ENCODE measurements at places on chromosomes 16 and 17.

DNA sequence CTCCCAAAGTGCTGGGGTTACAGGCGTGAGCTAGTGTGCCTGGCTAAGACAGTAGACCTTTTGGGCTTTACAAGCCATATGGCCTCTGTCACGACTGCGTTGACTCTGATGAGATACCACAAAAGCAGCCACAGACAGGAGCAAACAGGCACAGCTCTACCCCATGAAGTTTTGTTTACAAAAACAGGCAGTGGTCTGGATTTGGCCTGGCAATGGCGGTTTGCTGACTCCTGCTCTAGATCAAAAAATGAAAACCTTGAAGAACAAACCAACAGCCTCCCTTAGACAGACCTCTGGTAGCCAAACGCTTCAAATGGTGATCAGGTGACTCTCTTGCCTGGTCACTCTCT lies 20.7 kb downstream of the SLC43A2 start:
- DNase-seq, result no peak

GRCh38 chr17:44083250-44083849 lies 12.8 kb downstream of the G6PC3 start:
- DNase-seq, result no peak

- DNase-seq, result no peak
These were observed 12.5 kb downstream of the EPN2 start for GRCh38 chr17:19249681-19250080.

DNA sequence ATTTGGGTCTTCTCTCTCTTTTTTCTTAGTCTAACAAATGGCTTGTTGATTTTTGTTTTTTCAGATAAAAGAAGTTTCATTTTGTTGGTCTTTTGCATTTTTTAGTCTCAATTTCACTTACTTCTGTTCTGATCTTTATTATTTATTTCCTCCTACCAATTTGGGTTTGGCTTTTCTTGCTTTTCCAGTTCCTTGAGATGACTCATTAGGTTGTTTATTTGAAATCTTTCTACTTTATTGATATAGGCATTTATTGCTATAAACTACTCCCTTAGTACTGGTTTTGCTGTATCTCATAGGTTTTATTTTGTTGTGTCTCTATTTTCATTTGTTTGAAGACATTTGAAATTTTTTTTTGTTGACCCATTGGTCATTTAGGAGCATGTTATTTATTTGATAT lies 152.2 kb upstream of the MPHOSPH6 start:
- no peak for DNase-seq

DNA sequence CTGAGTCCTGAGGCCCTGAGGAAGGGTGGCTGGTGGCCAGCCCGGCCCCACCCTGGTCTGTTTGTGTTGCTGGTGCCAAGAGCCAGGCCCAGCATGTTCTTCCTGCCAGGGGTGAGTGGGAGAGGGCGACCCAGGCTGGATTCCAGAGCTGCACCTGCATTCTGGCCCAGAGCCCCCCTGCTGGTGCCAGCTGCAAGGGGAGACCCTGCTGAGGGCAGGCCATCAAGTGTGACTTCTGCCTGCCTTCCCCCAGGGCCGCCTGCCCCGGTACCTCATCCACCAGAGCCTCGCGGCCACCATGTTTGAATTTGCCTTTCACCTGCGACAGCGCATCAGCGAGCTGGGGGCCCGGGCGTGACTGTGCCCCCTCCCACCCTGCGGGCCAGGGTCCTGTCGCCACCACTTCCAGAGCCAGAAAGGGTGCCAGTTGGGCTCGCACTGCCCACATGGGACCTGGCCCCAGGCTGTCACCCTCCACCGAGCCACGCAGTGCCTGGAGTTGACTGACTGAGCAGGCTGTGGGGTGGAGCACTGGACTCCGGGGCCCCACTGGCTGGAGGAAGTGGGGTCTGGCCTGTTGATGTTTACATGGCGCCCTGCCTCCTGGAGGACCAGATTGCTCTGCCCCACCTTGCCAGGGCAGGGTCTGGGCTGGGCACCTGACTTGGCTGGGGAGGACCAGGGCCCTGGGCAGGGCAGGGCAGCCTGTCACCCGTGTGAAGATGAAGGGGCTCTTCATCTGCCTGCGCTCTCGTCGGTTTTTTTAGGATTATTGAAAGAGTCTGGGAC lies 2.4 kb upstream of the TCAP start:
- no peak for DNase-seq

GRCh38 chr17:16381496-16381820 lies 567 bp downstream of the UBB start:
- DNase-seq, result no peak

GRCh38 chr17:38703742-38704605 lies 1.1 kb upstream of the MLLT6 start:
- DNase-seq, result peak; percentile 85

DNA sequence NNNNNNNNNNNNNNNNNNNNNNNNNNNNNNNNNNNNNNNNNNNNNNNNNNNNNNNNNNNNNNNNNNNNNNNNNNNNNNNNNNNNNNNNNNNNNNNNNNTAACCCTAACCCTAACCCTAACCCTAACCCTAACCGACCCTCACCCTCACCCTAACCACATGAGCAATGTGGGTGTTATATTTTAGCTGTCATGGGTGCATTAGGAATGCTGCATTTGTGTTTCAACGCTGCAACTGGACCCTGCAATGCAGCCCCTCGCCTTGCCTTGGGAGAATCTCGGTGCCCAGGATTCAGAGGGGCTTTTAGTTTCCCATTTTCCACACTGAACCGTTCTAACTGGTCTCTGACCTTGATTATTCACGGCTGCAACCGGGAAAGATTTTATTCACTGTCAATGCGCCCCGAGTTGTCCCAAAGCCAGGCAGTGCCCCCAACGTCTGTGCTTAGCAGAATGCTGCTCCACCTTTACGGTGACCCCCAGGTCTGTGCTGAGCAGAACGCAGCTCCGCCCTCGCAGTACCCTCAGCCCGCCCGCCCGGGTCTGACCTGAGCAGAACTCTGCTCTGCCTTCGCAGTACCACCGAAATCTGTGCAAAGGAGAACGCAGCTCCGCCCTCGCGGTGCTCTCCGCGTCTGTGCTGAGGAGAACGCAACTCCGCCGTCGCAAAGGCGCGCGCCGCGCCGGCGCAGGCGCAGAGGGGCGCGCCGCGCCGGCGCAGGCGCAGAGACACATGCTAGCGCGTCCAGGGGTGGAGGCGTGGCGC lies 43.3 kb downstream of the POLR3K start:
- DNase-seq, result no peak

DNA sequence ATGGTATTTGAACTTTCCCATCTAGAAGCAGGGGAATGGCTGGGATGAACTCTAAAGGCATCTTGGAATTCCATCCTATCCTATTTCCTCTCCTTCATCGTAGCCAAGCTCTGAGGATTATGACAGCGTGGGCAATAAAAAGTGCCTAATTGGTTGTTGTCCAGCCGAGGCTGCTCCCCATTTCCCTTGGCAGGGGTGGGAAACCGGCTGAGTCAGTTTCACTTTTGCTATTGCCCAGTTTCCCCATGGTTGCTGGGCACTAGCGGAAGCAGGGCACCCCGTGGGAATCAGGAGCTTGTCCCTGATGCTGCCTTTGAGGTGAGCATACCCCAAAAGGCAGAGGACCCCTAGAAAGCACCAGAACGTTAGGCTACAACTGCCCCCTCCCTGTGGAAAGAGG lies 13.8 kb upstream of the SP2 start:
- no peak for DNase-seq

- no peak for DNase-seq
These were observed 678.1 kb upstream of the GOT2 start for GRCh38 chr16:59411961-59412841.

DNA sequence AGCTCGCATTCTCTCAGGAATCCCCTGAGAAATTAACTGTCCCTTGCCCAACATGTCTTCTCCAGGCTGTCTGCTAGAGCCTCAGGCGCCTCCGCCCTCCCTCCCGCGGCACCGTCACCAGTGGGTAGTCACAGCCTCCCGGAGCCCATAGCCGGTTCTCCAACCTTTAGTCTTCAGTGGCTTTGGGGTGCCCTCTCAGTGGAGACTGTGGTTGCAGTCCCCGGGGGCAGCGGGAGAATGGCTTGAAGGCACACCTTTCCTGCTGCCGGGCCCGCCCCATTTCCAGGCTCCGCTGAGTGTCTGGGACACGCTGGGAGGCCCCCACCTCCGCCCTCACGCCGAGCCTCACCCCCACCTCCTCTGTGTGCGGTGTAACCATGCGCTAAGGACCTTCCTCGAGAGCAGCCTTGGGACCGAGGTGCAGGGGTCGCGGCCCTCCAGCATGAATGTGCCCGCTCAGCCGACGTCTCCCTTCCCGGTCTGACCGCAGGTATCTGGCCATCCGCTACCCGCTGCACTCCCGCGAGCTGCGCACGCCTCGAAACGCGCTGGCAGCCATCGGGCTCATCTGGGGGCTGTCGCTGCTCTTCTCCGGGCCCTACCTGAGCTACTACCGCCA lies 1.7 kb downstream of the GALR2 start:
- DNase-seq, result no peak

GRCh38 chr16:8675183-8676159 lies 1.1 kb downstream of the ABAT start:
- no peak for DNase-seq

- DNase-seq, result no peak
These were observed 1.4 kb downstream of the OSBPL7 start for GRCh38 chr17:47820033-47820789.

GRCh38 chr16:9135797-9136196 lies 44.4 kb downstream of the HAPSTR1 start:
- DNase-seq, result no peak

GRCh38 chr17:51764387-51764971 lies 394.0 kb downstream of the CA10 start:
- peak; percentile 80 for DNase-seq

DNA sequence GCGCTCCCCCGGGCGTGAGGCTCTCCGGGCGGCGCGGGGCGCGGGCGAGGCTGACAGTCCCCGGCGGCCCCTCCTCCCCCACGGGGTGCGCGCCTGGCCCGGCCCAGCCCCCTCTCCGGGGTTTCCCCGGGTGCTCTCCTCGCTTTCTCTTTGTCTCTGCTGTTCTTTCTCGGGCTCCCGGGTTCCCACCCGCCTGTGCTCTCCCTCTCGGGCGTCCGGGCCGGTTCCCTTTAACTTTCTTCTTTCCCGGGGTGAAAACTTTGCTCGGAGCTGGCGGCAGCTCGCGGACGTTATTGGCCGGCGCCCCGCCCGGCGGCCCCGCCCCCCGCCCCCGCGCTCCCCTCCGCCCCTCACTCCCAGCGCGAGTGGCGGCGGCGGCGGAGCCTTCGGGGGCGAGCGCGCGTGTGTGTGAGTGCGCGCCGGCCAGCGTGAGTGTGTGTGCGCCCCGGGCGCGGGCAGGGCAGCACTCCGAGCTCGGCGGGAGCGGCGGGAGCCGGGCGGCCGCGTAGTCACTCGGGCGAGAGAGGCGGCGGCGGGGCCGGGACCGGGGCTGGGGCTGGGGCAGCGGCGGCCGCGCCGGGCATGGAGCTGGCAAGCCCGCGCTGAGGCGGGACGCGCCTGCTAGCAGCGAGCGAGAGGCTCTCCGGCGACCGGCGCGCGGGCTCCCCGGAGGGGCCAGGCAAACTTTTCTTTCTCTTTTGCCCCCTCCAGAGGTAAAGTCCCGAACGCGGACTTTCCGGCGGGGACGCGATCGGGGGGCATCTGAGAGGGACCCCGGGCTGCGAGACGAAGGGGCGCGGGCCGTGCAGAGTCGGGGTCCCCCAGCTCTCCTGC lies at the start of gene NTN1:
NTN1 (plus strand) TSS at position 353 of the 834 bp plus-strand sequence. CDS start 864 bp downstream, outside the sequence.
- DNase-seq, result peak; percentile 85

GRCh38 chr17:82800885-82801284 lies 38.9 kb downstream of the ZNF750 start:
- DNase-seq, result no peak

DNA sequence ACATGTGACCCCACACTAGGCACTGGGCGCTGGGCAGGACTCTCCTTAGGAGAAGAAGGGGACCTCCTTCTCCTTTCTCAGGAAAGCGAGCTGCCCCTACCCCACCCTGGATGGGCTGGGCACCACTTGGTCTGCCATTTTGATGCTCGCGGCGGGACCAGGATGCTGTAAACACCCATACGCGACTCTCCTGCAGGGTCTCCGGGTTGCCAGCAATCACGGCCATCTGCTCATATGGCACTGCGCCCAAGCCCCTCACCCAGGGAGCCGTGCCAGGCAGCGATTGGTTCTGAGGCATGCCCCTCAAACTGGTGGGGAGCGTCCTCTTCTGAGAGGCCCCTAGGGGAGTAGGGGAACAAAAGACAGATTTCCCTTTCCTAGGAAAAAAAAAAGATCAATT lies 99.0 kb downstream of the C16orf78 start:
- DNase-seq, result peak; percentile 44

GRCh38 chr17:9209347-9209746 lies 188.0 kb downstream of the NTN1 start:
- DNase-seq, result no peak

GRCh38 chr16:50315346-50315997 lies 49.1 kb downstream of the ADCY7 start:
- DNase-seq, result no peak

- no peak for DNase-seq
These were observed 315.3 kb upstream of the PMFBP1 start for GRCh38 chr16:72487283-72487682.

- no peak for DNase-seq
These were observed 12.0 kb downstream of the MYO18A start for GRCh38 chr17:29168079-29168758.

DNA sequence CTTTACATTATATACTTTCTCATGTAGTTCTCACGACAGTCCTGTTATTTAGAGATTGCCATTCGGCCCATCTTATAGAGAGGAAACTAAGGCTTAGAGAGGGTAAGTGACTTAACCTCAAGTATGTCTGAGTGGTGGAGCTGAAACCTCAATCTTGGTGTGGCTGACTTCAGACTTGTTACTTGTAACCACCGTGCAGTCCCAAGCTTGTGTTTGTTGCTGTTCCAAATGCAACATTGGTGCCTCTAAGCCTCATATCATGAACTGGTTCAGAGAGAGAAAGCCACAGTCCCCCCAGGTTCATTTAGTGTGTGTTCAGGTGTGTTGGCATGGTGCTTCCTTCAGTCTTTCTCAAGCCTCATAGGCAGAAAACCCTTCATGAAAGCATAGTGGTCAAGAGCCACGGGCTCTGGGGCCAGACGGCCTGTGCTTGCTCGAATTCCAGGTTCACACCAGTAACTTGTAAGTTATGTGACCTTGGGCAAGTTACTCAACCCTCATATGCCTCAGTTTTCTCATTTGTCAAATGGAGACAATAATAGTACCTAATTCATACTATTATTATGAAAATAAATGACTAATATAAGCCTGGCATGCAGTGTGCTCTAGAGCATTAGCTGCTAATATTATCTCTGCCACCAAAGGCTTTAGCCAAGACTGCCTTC lies 39.9 kb downstream of the CDH1 start:
- no peak for DNase-seq

DNA sequence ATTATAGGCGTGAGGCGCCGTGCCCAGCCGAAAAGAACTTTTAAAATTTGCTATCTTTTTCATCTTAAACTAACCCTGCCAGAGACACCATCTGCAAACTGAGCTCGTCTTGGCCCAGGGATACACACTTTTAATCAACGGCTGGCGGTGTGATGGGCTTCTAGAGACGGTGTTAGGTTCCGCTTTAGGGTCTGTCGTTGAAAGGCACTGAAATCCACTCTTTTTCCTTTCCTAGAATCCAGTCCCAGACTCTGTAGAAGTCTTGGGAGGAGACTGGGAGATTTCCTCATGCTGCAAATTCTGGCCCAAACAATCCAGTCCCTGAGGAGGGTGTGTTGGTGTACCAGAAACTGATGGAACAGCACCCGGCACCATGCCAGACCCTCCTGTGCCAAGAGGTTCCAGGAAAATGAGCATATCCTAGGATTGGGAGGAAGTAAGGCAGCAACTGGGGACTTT lies 52.0 kb upstream of the TEX2 start:
- no peak for DNase-seq
